ENCODE measurements at places on chromosomes 11 and 22.

GRCh38 chr11:115391598-115391997 lies 112.6 kb downstream of the CADM1 start:
- DNase-seq, result peak; percentile 19

DNA sequence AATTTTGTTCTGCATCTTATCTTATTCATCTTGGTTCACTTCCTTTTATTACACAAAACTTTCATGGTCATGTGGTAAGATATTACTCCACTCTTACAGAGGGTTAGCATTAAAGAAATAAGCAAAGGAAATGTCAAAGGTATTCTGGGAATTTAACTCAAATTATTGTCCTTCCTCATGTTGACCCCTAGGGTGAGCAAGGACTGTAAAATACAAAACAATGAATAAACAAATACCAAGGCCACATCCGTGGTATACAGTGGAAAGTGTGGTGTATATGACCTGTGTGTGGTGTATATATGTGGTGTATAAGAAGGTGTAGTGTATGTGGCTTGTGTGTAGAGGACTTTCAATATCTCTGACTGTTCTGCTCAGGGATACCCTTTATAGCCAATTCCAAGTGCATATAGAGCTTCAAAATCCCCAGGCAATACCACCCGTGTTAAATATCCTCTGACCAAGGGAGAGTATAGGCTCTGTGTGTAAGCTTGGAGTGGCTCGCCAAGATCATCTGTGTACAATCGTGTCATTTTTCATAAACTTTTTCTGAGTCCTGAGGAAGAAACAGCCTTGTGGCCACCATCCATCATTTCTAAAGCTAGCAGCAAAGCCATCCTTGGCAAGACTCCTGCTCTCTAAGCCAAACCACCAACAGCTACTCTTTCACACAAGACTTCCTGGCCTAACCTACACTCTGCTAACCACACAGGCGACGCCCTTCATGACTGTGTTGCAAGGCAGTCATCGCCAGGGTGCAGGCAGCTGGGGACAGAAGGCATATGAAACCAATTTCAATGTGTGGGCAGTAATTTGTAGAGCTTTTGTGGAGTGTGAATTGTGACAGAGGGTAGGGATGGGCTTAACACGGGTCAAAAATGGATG lies 548.0 kb downstream of the ETS1 start:
- peak; percentile 10 for DNase-seq

DNA sequence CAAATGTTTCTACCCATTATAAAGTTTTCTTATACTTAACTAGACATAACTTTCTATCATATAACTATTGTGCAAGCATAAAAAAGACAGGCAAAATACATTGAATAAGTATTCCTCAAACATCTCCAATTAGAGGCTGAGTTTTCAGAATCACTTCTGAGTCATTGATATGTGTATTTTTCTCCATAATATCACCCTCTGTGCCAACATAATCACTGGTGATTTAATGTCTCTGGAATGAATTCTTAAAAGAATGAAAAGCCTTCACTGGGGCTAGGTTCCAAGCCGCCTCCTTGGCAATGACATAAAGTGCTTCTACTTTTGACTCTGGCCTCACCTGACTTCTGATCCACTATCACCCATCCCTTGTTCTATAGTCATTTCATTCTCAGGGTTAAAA lies 197.0 kb upstream of the E2F8 start:
- no peak for DNase-seq

GRCh38 chr11:1770061-1770460 lies 6.3 kb upstream of the CTSD start:
- DNase-seq, result no peak

DNA sequence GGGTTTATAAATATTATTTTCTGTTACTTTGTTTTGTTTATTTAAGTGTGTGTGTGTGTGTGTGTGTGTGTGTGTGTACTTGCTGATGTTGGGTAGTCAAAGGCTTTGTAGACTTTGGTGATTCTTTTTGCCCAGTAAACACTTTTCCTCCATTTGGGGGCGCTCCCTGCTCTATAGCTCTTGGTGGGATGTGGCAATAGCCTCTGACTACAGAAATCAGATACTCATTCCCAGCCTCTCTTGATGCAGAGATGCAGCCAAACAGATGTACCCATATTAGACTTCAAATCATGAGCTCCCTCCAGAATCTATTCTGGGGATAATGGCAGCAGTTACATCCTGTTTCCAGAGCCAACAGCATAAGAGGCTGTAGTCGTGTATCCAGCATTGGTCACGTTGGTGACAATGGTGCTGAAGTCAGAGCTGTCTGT lies 33.4 kb upstream of the APOL5 start:
- DNase-seq, result peak; percentile 5

- DNase-seq, result peak; percentile 76
Measured at GRCh38 chr22:35914665-35915476, 113.8 kb downstream of the RBFOX2 start.

DNA sequence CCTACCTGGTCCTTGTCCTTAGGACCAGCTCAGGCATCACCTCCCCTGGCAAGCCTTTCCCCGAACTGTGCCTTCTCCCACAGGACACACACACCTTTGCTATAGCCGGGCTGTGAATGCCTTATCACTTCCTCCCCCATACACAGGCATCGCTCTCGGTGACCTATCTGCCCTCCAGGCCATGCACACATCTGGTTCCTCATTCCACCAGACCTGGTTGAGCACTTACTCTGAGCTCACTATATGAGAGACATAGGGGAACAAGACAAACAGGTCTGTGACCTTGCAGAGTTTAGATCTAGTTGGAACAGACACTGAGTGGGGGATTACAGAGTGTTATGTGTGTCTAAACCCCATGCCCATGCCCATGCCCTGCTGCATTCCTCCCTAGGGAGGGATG lies 3.1 kb upstream of the BCR start:
- no peak for DNase-seq

GRCh38 chr11:117997406-117997805 lies 11.2 kb downstream of the IL10RA start:
- no peak for DNase-seq

DNA sequence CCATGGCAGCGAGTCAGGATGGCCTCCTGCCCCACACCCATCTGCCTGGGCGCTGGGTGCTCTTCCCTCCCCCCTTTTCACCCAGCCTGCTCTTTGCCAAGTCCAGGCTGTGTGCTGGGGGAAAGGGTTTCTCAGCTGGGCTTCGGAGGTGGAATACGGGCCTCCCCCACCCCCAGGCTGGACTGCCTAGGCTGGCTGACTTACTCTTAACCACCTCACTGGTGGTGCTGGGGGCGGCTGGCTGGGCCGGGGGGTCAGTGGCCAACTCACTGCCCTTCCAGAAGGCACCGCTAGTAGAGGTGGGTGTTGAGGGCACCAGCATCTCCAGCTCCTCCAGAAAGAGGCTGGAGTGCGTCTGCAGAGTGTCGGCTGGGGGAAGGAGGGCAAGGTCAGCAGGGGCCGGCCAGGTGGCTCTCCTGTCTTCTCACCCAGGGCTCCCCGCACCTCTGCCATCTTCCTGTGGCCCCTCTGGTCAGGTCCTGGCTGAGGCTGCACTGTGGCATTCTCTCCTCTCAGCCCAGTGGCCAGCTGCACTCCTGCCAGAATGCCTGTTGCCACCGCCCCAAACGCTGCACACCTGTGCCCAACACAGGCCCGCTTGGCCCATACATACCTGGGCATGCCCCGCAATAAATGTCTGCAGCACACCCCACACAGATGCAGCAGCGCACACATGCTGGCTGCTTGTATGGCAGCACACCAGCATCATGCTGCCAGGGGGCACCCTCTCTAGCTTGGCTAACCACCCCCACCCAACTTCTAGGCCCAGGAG lies 9.7 kb downstream of the PITPNM1 start:
- no peak for DNase-seq

DNA sequence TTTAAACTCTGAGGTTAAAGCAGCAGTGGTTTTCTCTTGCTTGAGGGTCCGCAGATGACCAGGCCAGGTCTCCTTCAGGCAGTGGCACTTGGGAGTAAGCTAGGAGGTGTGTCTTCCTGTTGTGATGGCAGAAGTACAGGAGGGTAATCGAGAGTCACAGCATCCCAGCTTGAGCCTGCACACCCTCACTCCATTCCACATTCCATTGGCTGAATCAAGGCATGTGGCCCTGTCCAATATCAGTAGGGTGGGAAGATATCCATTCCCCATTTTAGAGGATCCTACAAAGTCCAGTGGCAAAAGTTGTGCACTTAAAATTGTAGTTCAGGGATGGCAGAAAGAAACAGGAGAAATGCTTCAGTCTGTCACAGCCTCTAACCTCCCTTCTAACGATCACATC lies 23.3 kb downstream of the OSBP2 start:
- DNase-seq, result no peak

DNA sequence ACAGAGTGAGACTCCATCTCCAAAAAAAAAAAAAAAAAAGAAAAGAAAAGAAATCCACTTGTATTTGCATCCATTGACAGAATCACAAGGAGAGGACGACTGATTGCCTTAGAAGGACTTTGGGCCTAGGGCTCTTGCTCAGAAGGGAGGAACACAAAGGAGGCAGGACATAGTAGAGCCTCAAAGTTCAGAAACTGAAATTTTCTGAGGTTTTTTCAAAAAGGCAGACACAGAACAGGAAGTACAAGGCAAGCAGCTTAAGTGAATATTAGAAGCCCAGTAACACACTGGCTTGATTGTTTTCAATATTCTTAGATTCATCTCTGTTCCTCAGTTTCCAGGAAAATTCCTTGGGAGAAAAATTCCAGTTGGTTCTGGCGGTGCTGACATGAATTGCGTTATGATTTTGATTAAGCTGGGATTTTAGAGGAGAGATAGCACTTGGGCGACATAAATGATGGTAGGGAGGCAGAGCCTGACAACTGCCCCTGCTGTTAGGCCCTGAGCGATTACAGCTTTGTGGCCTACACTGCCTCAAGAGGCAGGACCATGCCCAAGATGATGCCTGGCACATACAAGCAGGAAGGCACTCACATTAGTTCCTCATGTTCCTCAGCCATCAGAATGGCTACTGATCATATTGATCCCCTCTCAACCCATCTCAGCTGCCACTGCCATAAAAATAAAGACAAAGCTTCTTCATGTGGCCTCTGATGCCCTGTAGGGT lies 15.3 kb downstream of the CLPB start:
- DNase-seq, result no peak

Measured in DMS53 (cell line).